Mesenchymal stem cell (in vitro differentiated cells and primary cell): ENCODE measurements at places on chromosomes 2 and 18.

- no peak for DNase-seq
Measured at GRCh38 chr2:159561786-159562185, 54.6 kb downstream of the BAZ2B start.

- DNase-seq = no peak
Measured at GRCh38 chr2:46686811-46687210, 207.4 kb downstream of the TMEM247 start.

DNA sequence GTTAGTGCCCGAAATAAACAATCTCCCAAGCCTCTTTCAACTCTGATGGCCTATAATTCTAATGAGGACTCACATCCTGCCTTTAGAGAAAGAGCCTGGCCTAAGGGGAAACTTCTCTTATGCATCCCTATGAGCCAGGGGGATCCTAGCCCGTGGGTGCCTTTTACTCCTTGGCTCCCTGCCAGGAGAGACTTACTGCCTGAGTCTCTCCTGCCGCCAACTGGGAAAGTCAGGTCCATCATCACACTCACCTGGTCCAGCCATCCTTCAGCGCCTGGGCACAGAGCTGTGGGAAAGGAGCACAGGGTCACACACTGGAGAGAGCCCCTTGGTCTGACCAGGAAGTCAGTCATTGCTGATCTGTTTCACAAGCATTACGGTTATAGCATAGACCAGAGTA, 24.1 kb downstream of the ENOSF1 start:
- DNase-seq = no peak

DNA sequence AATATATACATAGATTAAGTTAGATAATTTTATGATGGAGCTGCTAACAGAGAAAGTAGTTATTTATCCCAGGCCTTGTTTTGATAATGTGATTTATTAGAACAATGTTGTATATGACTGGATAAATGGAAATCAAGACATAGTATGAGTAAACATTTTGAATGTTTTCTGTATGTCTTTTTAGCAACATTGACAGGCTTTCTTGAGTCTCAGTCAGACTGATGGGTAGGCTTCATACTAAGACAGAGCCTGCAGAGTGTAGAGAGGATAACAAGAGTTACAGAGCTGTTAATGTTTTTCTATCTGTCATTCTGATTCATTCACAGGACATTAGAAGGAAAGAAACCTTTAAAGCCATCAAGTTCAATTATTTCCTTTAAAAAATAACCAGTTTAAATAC, 478.5 kb downstream of the LRP1B start:
- DNase-seq = no peak

DNA sequence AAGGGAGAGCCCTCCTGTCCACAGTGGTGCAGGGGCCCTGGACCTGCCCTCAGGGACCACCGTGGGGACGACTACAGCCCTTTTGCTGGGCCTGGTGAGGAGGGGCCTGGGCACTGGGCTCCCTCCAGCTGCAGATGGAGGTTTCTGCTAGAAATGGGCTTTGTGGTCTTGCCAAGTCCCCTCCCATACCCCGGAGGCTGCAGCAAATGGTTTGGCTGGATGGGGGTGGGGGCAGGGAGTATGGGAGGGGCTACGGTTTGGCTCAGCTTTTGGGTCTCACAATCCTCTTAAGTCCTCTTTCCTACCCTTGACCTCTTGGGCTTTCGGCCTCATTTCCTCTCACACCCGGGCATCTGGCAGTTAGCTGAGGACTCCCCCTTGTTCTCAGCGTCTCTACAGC, 21.7 kb downstream of the TET3 start:
- DNase-seq = no peak

DNA sequence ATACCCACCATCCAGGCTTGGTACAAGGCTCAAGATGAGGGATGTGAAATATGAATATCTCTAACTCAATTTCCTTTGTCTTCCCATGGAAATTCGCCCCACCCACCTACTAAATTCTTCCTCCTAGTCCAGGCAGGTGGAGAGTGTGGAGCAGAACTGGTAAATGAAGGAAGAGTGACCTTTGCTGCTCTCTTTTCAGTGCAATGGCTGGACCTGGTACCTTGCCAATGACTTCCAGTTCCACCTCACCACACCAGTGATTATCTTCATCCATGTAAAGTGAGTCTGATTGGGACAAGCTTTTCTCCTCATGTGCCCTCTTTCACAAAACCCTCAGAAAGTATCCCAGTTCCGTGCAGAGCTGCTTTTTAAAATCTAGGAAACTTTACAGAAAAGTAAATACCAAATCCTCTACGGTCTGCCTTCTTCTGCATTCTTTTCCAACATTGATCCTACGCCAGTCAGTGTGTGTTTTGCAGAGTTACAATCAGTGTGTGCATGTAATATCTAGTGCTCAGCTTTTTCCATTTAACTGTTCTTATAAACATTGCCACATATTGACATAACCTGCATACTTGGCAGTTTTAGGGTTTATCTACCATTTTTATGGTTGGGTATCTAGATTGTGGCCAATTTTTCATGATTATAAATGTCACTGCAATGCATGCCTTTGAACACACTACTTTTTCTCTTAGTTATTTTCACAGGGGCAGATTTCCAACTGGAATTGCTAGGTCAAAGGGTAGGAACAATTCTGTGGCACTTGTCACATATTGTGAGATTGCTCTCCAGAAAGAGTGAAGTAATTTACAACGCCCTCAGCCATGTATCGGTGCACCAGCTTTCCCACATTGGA, 86.5 kb upstream of the SEC11C start:
- no peak for DNase-seq
